Posterior cingulate gyrus (tissue), 11 donors: ENCODE measurements at places on chromosomes 13 and 19.

GRCh38 chr13:43933378-43933777 is 53.7 kb downstream of the LACC1 start:
- DNase-seq, result no peak

GRCh38 chr13:26280295-26280694 is 26.4 kb downstream of the CDK8 start:
- DNase-seq, result no peak

- DNase-seq, result no peak
Measured at GRCh38 chr19:9793071-9793591, 24.6 kb upstream of the ZNF846 start.

GRCh38 chr13:33752597-33752996 is 65.4 kb upstream of the RFC3 start:
- DNase-seq, result no peak

DNA sequence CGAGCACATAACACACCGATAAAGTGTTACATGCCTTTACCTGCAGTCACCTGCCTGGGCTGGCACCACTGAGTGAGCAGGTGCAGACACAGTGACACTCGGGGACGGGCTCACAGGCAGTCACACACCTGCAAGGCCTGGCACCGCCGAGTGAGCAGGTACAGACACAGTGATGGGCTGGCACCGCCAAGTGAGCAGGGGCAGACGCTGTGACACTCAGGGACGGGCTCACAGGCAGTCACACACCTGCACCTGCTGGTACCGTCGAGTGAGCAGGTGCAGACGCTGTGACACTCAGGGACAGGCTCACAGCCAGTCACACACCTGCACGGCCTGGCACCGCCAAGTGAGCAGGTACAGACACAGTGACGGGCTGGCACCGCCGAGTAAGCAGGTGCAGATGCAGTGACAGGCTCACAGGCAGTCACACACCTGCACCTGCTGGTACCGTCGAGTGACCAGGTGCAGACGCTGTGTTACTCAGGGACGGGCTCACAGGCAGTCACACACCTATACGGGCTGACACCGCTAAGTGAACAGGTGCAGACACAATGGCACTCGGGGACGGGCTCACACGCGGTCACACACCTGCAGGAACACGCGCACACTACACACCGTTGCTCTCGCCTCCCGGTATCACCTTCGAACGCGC is 470 bp downstream of the ZNF835 start:
- no peak for DNase-seq

DNA sequence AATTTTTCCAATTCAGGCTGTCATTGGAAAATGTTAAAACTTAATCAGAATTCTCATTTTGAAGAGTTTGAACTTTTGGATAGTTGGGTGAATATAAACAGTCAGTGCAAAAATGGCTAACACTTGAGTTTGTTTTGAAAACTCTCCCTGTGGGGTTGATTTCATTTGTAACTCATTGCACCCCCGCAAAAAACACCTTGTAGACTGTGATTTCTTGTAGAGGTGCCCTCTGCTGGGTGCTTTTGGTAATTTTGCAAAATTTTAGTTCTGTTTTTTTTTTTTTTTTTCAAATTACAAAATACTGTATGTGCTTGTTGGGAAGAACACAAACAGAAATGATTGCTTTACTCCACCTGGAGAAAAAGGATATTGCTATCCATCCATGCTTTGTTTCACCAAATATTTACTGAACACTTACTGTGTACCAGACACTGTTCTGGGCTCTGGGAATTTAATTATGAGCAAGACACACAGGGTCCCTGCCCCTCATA is 28.2 kb upstream of the GPI start:
- DNase-seq, result no peak

DNA sequence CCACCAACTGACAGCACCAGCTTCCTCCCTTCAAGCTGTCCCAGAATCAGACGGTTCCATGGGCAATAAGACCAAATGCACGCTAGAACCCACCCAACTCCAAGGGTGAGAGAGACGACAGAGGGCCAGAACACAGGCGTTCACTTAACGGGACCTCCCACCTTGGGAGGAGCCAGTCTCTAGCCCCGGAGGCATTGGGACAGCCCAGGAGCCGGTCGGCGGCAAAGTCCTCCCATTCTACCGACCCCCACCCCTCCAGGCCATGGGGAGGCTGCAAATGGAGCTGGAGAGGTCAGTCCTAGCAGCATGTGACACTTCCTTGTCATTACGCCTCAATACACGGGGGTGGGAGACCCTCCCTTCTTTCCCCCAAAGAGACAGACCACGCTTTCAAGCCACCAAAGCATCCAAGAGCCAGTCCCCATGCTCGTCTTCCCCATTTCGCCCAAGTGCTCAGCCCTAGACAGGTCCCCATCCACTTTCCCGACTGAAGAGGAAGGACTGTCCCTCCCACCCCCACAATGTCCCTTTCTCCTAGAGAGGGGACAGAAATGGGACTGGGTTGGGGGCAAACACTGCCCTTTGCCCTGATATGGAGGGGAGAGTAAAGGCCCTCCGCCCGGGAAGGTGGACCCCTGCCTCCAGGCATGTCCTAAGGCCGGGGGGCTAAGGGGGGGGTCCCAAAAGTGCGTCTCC is 964 bp downstream of the KHSRP start:
- DNase-seq, result no peak

- DNase-seq, result no peak
Measured at GRCh38 chr13:38401276-38401675, 51.6 kb downstream of the UFM1 start.

- no peak for DNase-seq
Measured at GRCh38 chr19:18646535-18647370, 9.9 kb downstream of the KLHL26 start.

- DNase-seq, result no peak
Measured at GRCh38 chr13:24181991-24182702, 21.6 kb downstream of the SPATA13 start.

- DNase-seq, result no peak
Measured at GRCh38 chr13:104553186-104553585, 1487.0 kb upstream of the SLC10A2 start.

- DNase-seq, result no peak
Measured at GRCh38 chr13:34411177-34411576, 530.9 kb upstream of the NBEA start.

GRCh38 chr13:41751277-41751676 is 209.6 kb downstream of the VWA8 start:
- no peak for DNase-seq

- DNase-seq, result no peak
Measured at GRCh38 chr13:53507741-53508140, 479.1 kb downstream of the OLFM4 start.

DNA sequence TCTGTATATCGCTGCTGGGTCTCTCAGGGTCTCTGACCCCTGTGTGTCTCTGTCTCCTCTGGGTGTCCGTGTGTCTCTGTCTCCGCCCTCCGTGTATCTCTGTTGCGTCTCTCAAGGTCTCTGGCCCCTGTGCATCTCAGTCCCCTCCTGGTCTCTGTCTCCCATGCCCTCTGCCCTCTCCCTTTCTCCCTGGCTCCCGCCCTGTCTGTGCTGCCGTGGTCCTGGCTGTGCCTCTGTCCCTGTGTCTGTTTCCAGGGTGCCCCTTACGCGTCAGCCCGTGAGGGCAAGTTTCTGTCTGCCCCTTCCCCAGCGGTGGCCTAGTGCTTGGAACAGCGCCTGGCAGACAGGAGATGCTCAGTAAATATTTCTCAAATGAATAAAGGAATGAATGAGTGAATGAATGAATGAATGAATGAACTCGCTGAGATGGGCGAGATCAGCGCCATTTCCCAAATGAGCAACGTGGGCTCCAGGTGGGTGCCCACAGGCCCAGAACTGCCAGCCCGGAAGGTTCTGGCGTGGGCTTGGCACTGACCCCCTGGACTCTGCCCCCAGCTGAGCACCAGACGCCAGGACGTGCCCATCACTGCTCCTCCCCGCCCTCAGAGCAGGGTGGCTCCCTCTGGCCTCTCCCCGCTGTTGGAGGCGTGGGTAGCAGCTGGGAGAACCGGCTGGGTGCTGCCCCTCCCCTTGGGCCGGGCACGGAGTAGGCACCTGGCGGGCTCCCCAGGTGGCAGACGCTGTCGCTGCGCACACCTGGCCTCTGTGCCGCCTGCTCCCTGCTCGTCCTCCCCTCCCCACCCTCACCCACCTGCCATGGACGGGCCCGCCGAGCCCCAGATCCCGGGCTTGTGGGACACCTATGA is at the start of gene SULT2B1:
Gene SULT2B1 (plus strand): TSS at position 736 of the 866 bp plus-strand sequence. CDS start 81 bp downstream, at position 817.
- no peak for DNase-seq

DNA sequence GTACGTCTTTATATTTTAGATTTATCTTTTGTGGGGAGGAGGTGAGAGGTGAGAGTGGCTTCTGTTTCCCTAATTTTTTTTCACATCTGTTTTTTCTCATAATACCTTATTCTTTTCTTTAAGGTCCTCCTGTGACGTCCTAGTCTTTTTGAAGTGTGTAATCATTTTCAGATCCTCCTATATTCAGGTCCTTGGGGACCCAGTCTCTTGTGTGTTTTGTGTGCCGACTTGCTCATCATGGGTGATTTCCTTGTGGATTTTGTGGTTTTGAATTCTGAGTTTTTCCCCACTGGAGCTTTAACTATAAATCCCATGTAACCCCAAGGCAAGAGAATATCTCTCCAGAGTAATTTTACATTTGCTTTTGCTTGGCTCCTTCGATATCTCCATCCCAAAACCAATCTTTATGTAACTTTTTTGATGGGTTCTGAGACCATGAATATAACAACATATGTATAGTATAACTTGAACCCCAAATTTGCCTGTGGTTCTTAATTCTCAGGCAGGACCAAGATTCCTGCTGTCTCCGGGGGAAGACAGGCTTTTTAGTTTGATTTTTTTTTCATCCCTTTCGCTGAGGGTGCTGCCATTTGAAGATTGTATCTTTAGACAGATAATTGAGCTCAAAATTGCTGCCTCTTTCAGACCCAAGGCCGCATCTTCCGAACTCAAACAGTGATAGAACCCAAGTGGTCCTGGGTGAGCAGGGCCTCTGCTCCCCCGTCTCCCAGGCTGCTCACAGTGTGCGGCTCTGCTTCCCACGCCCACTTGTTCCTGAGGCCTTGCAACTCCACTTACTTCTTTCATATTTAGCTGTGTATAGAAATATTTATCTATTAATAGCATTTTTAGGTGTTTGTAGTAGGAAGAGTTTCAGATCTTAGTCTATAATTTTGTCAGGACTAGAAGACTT is 59.1 kb upstream of the GPR183 start:
- no peak for DNase-seq

- no peak for DNase-seq
Measured at GRCh38 chr13:30241532-30241931, 65.8 kb downstream of the KATNAL1 start.

GRCh38 chr19:47749326-47749725 is 4.0 kb downstream of the NOP53 start:
- no peak for DNase-seq

DNA sequence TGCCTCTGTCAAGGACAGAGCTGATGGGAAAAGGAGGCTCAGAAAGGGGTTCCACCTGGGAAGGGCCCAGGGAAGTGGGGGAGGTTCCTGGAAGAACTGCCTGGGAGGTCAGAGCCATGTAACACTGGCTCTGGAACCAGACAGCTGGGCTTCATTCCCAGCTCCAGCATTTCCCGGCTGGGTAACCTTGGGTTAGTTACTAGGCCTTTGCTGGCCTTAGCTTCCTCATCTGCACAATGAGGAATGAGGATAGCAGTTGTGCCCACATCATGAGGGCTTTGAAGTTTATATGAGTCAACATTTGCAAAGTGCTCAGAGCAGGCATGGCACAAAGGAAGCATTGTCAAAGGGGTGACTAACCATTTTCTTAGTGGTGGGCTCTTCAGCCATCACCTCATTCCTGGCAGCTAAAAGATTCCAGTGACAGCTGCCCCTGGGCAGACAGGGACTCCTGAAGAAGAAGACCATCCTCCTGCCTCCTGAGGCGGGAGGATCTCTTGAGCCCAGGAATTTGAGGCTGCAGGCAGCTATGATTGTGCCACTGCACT is 1.7 kb upstream of the DNAJB1 start:
- DNase-seq, result no peak

GRCh38 chr19:45508861-45509691 is 1.8 kb downstream of the VASP start:
- no peak for DNase-seq

- DNase-seq, result no peak
Measured at GRCh38 chr13:47188802-47189201, 291.9 kb upstream of the HTR2A start.

GRCh38 chr13:34750078-34750931 is 191.8 kb upstream of the NBEA start:
- DNase-seq, result peak; percentile 53

- DNase-seq, result peak; percentile 63
Measured at GRCh38 chr19:35715981-35716800, 1.6 kb upstream of the KMT2B start.

- DNase-seq, result no peak
Measured at GRCh38 chr13:34246511-34246910, 428.6 kb downstream of the RFC3 start.

- DNase-seq, result no peak
Measured at GRCh38 chr19:41563854-41564514, 12.0 kb upstream of the CEACAM21 start.

DNA sequence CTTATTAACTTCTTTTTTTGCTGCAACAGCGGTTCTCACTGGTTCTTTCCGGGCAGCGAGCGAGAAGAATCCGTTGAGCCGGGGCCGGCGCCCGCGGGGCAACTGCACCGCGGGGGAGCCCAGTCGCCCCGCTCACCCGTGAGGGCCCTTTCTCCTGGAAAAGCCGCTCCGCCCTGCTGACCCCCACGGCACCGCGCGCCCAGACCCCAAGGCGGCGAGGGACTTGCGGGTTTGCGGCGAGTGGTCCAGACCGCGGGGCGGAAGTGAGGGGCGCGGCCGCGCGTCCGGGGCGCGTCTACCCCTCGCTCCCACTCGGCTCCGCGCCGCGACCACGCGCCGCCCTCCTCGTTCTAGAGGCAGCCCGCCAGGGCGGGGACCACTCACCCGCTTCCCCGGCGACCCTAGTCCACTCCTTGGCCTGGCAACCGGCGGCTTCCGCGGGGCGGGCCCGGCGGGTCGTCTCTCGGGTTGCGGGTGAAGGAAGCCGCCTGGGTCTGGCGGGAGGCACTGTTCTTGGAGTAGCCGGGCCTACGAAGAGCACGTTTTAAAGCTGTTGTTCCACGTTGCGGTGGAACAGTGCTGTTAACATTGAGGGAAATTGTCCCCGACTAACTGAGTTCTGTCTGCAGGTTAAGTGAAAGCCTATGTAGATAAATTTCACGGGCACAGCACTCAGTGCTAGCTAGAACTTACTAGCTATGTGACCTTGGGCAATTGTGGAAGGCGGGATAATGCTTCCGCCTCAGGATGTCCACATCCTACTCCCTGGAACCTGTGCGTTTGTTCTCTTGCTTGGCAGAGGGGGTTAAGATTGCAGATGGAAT is at the start of gene NEK3:
Gene NEK3 (minus strand): TSS at position 439 of the 824 bp plus-strand sequence. CDS start 3,406 bp downstream, outside the sequence.
- DNase-seq, result peak; percentile 75

DNA sequence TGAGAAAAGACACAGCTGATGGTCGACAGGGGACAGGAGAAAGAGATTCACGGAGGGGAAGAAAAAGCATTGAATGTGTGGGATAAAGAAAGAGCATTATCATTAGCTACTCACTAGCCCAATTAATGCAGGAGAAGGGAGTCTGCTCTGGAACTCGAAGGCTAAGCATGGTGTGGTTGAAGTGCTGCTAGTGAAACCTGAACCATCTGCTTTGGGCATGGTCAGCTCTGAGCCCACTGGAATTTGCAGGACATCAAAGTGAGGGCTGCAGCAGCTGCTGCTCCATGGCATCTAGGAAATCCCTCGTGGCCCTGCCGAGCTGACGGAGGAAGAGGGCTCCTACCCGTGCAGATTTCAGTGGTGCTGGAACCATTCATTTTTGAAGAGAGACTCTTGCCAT is 320.3 kb downstream of the ATP8A2 start:
- DNase-seq, result no peak

GRCh38 chr19:50326101-50326664 is 3.0 kb downstream of the KCNC3 start:
- DNase-seq, result no peak
